ENCODE measurements at places on chromosomes 6 and 20.

GRCh38 chr6:147223736-147224135 lies 19.5 kb downstream of the STXBP5 start:
- no peak for DNase-seq

- DNase-seq: no peak
Observed at GRCh38 chr6:16274483-16274882, 36.1 kb downstream of the GMPR start.

- DNase-seq: no peak
Observed at GRCh38 chr6:31892821-31893220, 4.7 kb downstream of the EHMT2 start.

DNA sequence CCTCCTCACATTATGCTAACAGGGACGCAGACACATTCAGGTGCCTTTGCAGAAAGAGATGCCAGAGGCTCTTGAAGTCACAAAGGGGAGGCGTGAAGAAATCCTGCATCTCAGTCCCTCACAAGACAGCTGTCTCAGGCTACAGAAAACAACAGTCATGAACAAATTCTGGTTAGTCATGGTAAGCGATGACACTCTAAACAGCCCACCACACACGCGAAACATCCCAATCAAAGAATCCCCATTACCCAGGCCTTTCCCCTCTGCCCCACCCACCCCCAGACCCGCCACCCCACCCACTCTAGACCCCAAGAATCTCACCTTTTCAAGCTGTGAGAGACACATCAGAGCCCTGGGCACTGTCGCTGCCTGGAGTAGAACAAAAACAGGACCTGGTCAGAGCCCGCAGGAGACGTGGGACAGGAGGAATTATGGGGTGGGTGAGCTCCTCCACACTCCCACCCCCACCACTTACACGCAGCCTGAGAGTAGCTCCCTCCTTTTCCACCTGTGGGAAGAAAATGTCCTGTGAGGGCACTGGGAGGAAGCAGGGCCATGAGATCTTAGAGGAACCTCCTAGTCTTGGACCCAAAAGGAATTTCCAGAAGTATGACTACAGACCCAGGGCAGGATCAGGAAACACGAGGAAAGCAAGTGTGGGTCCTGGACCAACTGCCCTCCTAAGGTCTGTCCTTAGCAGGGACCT lies 2.7 kb downstream of the HLA-B start:
- no peak for DNase-seq

DNA sequence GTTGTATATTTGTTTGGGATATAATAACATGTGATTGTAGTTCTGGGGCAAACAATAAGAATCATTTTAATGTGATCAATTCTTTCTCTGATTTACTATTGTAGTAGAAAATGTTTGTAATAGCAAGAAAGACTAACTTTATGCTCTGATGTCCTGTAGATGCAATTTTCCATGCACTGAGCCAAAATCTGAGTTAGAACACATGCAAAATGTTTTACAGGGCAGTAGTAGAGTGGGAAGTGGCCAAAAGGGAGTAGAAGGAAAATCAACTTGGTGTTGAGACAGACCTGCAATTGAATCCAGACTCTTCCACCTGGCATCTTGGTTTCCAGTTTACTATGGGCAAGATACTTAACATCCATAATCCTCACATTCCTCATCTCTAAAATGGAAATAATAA lies 93.5 kb upstream of the BMP5 start:
- no peak for DNase-seq

DNA sequence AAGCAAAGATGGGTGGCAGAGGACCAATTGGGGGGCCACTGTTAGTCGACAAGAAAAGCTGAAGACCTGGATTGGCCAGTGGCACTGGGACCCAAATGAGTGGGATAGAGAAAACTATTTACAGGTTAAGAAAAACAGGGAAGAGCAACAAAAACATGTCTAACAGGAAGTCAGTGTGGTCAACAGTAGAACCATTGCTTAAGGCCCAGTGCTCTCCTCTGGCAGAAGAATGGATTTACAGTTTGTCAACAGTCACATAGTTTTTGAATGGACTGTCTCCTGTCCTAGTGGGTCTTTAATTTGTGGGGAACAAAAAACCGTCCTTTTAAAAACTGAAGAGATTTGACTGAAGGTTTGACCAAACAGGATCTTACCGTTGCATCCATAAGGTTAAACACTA lies 12.1 kb upstream of the WTAP start:
- DNase-seq: no peak

GRCh38 chr6:25297039-25297441 lies 17.9 kb downstream of the CARMIL1 start:
- no peak for DNase-seq

DNA sequence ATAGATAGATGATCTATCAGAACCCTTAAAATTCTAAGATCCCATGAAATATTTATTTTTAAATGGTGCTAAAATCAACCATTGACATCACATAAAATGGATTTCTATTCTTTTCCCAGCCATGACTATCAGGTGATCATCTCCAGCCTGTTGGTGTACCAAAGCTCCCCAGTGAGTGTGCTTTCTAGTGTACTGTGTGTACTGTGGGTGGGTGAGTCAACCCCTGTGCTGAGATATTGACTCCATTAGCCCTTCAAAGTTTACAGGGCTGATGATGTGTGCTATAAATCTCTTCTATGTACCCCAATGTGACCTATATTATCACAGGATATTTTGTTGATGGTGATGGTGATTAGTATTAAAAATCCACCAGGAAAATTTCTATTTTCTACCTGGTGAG lies 344.6 kb downstream of the MMUT start:
- no peak for DNase-seq

DNA sequence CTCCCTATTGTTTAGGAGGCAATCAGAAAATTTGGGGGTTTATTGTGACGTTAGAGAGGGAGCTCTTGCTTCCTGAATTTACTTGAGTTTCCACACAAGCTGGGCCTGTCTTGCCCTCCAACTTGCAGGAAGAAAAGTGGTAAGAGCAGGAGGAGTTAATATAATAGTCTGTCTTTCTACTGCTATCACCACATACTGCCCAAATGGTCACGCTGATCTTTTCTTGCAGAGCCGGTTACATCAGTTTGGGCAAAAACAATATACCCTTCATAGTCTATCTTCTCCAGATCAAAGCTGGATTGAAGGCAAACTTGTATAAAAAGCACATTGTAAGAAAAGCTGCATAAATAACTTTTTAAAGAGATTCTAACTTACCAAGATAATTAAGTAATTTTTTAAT lies 46.3 kb upstream of the ECHDC1 start:
- DNase-seq: no peak

DNA sequence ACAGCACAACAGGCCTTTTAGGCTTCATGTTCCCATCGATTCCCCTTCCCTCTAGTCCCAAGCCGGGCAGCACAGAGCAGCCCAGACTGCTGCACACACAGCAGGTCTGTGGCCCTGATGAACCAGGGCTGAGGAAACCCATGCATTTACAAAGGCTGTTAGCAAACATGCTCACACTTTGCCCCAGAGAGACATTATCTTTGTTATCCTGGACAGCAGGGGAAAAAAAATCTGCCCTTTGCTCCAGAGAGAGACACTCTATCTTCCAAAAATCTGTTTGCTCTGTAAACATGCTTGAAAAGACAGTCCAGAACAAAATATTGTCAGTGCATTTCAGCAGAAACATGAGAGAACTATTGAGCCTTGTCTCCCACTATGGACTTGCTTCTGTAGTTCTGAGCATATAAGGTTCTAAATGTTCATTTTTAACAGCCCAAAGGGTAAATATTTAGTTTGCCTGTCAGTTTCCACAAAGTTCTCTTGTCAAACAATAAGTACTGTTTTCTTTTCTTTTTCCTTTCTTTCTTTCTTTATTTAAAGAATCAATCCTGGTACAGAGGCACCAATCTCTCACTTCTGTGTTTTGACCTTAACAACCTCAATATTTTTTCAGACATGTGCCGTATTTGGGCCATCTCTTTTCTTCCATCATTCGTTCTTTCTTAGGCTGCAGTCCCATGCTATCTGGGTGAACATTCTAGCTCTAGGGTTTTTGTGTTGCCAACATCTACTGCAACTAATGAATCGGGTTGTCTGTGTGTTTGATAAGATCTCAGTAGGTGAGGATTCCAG lies 468.0 kb downstream of the EPM2A start:
- no peak for DNase-seq

- DNase-seq: no peak
Observed at GRCh38 chr20:31801508-31801907, 17.6 kb upstream of the MYLK2 start.

- DNase-seq: no peak
Observed at GRCh38 chr6:37253486-37254007, 4.0 kb upstream of the TBC1D22B start.

GRCh38 chr6:163162874-163163213 lies 251.7 kb upstream of the QKI start:
- no peak for DNase-seq

DNA sequence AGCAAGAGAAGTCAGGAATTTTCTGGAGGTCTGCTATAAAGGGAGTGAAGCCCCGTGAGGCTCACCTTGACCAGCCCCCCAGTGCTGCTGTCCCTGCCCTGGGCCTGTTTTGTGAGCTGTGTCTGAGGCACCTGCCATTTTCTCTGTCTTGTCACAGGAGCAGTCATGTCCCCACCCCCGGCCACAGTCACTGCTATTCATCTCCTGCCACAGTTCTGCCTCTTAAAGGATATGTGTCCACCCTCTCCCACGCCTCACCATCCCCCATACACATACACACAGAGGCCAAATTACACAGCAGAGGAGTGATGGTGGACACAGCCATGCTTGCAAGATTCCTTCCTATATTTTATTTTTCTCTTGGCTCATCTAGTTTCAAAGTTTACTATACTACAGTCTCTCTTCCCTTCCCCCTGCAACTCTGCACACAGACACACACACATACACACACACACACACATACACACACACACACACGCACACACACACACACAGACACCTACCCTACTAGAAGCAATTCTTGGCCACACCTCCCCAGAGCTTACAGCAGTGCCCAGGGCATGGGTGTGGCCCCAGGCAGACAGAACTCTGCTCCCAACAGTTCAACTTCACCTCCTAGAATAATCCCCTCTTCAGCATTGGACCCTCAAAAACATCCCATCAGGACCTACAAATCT lies 68.7 kb upstream of the TAB2 start:
- no peak for DNase-seq

DNA sequence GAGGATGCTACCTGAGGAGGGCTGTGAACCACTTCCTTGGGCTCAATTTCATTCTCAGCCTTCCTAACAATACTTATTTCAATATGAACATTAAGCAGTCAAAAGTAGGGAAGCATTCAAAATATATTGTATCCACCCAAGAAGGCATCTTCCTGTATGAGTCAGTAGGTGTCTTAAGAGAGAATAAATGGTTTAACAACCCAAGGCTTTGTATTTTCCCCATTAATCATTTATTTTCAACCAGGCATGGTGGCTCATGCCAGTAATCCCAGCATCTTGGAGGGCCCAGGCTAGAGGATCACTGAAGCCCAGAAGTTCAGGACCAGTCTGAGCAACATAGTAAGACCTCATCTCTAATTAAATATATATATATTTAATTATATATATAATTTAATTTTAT lies 74.5 kb upstream of the MARCKS start:
- no peak for DNase-seq

- DNase-seq: no peak
Observed at GRCh38 chr20:14536738-14537137, 199.3 kb upstream of the FLRT3 start.

DNA sequence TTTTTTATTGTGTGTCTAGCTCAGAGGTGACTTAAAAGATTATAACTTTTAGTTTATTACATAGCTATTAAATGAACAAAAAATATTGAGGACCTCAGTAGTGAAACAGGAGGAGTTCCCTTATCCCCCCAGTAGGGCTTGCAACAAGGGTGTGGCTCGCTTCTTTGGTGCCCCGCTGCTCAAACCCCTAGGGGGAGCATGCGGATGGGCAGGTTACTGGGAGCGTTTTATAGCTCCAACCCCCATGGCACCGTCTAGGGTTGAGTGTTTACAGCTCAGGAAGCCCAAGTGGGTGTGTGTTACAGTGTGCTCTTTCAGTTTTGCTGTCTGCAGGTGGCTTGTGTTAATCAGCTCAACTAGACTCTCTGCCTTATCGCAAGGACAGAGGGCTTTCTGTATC lies 1513.7 kb downstream of the GRIK2 start:
- no peak for DNase-seq

DNA sequence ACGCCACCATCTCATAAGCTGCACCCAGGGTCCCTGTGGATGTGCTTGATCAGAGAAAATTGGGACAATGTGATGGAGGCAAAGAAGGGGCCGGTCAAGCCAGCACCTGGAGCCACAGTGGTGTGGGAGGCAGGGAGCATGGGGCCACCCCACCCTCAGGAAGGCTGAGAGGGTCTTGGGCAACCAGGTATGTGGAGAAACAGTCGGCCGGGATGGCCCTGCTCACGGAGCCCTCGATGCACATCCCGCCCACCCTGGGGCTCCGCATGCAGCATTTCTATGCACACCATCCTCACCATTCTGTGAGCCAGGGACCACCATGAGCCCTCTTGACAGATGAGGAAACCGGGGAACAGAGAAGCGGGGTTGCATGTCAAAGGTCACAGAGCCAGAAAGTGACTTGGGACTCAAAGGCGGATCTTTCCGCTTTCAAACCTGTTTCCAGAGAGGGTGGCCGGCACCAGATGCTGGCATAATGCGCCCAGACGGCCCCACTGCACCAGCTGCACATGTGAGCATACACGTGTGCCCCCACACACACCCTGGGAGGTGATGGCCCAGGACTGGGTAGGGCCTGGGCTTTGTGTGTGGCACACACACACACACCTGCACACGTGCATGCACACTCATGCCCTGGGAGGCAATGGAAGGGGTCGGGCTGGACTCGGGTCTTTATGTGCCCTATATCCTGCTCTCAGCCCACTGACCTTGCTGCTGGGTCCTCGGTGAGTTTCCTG lies 398.5 kb downstream of the TAF4 start:
- DNase-seq: no peak

DNA sequence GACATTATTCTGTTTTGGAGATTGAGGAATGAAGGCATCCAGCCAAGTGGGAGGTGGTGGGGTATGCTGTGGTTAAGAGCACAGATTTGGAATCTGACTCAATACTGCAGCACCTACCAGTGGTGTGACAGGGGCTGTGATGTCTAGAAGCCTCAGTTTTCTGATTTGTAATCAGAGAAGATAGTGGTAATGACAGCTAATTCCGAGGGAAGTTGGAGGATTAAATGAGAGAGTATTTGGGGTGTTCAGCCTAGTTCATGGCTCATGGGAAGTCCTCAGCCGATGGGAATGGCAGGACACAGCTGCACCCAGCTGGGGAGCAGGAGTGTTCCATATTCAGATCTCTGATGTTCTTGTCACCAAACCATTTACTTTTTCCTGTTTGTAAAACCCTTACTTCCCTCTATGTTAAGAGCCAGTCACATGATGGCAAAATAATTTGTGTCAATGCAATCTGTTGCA lies 9.3 kb downstream of the SLC9A8 start:
- no peak for DNase-seq

GRCh38 chr6:99362678-99363268 lies 13.3 kb upstream of the FAXC start:
- DNase-seq: no peak

DNA sequence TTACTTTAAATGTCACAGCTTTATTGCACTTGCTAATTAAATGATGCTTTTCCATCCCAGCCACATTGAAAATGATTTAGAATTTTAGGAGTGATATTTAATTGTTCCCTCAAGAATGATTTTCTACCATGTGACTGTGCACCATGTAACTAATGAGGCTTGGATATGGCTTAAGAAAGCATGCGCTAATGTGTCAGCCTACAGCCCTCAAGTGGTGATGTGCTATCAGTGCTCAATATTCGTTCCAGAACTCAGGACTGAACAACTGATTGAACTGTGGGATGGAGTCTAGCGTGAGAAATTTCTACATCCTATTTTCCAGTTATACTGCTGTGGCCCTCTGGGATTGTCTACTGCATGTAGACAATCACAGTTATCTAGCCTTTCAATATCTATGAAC lies 71.5 kb downstream of the PKIB start:
- DNase-seq: no peak
